ENCODE measurements at places on chromosomes 12 and 14.

DNA sequence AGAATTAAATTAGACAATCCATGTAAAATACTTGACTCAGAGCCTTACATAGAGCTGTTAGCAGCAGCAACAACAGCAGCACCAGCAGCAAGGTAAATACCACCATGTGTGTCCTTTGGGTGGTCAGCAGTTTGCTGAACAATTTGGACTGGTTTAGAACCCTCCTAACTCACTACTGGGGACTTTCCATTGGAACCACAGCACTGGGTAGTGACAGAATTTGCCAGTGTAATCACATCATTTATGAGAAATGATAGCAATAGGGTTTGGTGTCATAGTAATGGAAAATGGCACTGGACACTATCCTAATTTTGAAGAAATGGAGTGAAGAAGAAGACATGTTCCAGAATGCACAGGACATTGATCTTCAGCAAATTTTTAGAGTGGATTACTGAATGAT is 392.8 kb downstream of the RAD51B start:
- no peak for DNase-seq

- DNase-seq: no peak
Measured at GRCh38 chr12:86683568-86684304, 427.5 kb upstream of the MGAT4C start.

DNA sequence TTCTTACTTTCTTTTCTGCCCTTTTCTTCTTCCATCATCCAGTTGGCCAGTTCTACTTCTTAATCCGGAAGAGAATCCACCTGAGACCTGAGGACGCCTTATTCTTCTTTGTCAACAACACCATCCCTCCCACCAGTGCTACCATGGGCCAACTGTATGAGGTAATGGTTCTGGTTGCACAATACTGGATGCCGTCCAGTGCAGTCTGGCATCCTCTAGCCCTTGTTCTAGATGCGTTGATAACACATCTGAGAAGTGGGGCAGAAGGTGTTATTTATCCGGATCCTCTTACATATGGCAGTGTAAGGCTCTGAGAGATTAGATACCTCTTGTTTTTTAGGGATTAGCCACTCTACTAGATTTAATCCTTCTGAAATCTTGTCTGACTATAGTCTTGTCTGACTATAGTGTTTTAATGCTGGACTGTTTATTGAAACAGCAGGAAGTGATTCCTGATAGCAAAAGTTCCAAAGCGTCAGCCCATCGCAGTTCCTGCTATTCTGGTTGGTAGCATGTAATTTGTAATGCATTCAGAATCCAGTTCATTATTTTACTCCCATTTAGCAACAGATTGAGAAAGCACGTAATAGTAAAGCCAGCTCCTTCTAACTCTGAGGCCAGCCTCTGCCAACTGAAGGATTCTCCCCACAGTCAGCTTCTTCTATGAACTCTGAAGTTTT is 7.9 kb downstream of the GABARAPL1 start:
- DNase-seq: peak; percentile 20

DNA sequence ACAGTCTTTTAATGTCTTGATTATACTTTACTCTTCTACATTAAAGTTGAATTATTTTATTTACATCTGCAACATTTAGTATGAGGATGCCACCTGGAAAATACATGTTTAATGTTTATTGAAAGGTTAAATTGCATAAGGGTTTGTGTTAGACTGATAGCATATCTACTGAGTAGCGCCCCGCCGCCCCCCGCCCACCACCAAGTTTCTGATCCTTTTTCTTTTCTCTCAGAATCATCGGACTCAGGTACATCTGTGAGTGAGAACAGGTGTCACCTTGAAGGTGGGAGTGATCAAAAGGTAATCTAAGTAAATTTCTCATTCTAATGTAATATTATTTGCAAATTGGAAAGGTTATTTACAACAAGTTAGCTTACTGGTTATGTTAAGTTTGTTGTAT is 16.2 kb downstream of the MDM2 start:
- DNase-seq: no peak

All from hippocampal formation (tissue), 2 donors.